ENCODE measurements at places on chromosomes 16 and 17.

GRCh38 chr17:7732981-7733539 lies 15.5 kb downstream of the DNAH2 start:
- DNase-seq: no peak

- DNase-seq: no peak
Measured at GRCh38 chr17:82203920-82204319, 8.7 kb downstream of the CCDC57 start.

DNA sequence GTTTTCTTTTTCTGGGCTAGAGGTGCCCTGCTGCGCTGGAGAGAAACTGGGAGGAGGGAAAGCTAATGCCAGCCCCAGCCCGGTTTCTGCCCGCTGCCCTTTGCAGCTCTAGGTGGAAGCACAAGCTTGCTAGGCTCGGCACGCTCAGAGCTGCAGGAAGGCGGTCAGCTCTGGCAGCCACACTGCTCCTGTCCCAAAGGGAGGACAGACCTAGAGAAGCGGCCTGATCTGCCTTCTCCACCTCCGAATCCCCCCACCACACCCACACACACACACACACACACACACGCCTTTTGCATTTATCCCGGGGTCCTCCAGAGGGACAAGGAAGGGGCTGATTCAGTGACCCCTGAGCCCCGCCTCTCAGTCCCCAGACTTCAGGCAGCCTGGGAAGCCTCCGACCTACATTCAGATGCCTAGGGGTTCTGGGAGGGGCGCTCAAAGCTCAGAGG lies 418.1 kb downstream of the SOX9 start:
- DNase-seq: no peak

- no peak for DNase-seq
Measured at GRCh38 chr16:4182581-4183236, 59.2 kb downstream of the SRL start.

- DNase-seq: no peak
Measured at GRCh38 chr17:35742496-35742895, 10.5 kb downstream of the GAS2L2 start.

GRCh38 chr16:65727534-65728137 lies 605.8 kb upstream of the CDH11 start:
- no peak for DNase-seq

- DNase-seq: no peak
Measured at GRCh38 chr17:79785900-79786810, 8.2 kb downstream of the CBX2 start.

- no peak for DNase-seq
Measured at GRCh38 chr16:77317059-77317458, 117.8 kb downstream of the ADAMTS18 start.

DNA sequence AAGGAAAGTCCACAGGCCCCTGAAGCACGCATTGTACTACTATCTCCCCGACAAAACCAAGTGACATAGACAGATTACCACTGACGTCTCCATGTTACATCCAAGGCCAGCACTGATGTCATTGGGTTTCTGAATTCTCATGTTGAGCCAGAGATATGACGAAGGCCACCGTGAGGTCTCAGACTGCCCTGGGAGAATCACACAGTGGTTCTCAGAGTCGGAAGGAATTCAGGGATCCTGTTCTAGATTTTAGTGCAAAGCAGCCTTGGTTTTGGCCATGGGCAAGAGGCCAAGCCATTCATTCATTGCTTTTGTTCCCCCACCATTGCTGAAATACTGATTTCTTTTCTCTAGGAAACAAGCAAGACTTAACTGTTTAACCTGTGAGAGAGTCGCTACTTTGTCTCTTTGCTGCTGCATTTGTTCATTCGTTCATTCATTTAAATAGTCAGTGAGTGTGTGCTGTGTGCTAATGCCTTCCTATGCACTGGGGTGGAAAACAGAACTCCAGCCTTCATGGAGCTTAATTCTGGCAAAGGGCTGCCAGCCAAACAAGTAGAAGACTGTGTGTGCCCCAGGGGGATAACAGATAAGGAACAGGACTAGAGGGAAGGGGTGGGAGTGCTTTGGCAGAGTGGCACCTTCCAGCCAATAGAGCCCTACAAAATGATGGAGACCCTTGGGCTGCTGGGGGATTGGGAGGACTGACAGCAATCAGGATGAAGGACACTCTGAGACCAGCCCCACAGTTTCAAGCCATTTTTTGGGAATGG lies 222.3 kb downstream of the MSI2 start:
- DNase-seq: no peak
